ENCODE measurements at places on chromosomes 1 and 21.
A peak's percentile ranks its signal among the peaks of the same experiment; 100 is the strongest.

GRCh38 chr1:151849871-151850270 is 3.6 kb downstream of the THEM5 start:
- DNase-seq, result no peak

- DNase-seq, result no peak
Observed at GRCh38 chr21:43600642-43601402, 58.5 kb downstream of the HSF2BP start.

- no peak for DNase-seq
Observed at GRCh38 chr1:31693231-31693630, 10.6 kb downstream of the COL16A1 start.

- peak; percentile 6 for DNase-seq
Observed at GRCh38 chr1:16026723-16027484, 5.1 kb downstream of the CLCNKA start.

DNA sequence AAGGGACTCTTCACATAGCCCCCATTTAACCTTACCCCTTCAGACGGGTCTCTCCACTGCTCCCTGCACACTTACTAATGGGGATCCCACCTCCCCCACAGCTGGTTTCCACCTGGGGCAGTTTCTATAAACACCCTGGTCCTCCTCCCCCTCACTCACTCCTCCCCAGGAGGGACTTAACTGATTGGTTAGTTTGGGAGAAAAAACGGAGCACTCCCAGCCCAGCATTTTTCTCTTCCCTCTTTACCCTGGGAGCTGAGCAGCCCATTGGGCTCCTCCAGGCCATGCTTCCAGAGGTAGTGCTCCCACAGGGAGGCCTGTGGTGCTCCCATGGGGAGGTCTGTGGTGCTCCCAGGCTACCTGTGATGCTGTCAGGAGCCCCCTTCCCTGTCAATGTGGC is 93.7 kb downstream of the MIS18A start:
- no peak for DNase-seq

GRCh38 chr1:213122514-213122929 is 71.5 kb downstream of the RPS6KC1 start:
- DNase-seq, result peak; percentile 54

- DNase-seq, result no peak
Observed at GRCh38 chr1:9555942-9556341, 16.7 kb downstream of the SLC25A33 start.

DNA sequence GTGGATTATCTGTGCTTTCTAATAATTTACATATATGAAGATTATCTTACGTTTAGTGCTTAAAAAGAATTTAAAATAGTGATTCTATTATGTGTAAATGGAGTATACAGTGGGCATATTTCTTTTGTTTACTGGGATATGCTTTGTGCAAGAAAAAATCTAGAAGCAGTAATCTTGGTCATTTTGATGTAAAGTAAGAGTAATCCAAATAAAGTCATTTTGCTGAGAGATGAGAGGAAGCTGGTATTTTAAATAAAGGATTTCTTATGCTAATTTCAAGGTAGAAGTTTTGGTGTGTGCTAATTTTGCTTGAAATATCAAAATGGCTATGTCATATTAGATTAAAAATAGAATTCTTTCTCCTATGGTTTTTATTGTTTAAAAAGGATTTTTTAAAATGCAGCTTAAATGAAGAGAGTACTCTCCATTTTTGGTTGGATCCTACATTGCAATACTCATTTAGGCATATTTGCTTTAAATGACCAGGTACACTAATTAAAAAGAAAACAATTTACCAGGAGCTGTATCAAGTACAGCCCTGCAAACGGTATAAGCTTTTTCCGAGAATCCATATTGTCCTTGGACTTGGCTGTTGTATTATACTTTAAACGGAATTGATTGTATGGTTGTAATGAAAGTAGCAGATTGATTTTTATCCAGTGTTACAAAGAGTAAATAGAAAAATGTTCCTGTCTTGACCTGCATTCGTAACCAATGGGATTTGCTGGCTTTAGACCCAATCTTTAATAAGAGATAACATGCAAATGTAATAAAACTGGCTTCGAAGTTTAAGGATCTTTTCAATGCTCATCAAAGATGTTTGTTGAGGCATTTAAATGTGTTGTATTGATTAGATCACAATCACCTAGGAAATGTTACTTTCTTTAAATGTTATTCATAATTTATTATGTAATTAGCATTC is 574.7 kb downstream of the USP25 start:
- no peak for DNase-seq

DNA sequence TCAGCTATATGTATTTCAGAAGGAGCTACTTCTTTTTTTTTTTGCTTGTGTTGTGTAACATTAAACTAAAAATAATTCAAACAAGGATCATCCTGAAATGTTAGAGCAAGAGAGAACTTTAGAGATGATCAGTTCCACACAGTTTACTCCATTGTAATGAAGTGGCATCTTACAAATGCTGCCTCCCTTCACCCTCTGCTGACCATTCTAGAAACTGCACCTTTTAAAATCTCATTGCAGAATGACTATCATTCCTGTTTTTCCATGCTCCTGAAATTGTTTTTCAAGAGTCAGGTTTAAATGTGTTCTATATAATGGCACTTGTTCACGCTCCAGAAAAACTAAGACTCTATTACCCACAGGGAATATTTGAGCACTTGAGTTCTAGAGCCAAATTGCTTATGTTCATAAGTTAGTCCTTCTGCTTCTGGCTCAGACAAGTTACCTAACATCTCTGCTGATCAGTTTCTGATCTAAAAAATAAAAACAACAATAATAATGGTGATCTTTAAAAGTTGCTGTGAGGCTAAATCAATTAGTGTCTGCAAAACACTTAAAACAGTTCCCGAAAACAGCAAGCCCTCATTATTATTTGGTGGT is 21.5 kb upstream of the SLC44A5 start:
- DNase-seq, result peak; percentile 74

DNA sequence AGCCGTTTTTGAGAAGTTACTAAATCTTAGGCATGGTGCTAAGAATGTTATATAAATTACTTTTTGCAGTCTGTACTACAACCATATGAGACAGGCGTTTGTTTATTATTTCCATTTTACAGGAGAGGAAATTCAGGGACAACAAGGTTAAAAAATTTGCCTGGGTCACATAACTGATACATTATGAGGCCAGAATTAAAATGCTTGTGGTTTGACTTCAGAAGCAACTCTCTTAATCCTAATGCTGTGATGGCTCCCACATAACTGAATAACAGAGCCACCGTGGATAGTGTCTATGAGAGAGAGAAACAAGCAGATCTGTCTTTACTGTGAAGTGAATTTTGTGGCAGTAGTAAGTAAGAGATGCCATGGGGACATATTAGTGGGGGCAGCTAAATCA is 184.9 kb downstream of the NCAM2 start:
- DNase-seq, result no peak

DNA sequence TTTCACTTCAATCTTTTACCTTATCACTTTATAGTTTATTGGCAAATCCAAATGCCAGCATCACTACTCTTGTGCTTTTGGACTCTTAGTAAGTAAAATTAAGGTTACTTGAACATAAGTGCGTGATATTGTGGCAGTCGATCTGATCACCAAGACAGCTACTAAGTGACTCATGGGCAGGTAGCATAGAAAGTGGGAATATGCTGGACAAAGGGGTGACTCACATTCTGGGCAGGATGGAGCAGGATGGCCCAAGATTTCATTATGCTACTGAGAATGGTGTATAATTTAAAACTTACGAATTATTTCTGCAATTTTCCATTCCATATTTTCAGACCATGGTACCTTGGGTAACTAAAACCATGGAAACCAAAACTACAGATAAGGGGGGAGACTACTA is 120.2 kb downstream of the ROR1 start:
- DNase-seq, result no peak

- peak; percentile 81 for DNase-seq
Observed at GRCh38 chr1:152440635-152441471, 26.8 kb upstream of the CRNN start.

DNA sequence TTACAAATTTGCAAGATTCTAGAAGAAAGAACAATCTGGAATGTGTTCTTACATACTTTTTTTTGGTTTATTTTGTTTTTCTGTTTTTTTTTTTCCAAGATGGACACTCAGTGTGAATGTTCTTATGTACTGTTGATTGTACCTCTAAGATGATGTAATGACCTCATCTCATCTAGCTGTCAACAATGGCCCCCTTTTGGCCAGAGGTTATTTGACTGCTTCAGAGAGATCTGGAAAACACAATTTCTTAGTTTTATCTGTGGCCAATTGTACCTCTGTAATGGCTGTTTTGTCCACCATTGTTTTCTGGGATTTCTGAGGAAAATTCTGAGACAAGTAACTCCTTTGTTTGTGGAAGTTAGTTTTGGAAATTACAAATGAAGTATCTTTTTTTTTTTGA is 38.9 kb downstream of the ST6GALNAC3 start:
- DNase-seq, result no peak

- DNase-seq, result no peak
Observed at GRCh38 chr21:34950980-34951379, 98.1 kb downstream of the RUNX1 start.

- DNase-seq, result no peak
Observed at GRCh38 chr1:7721940-7722669, 49.0 kb upstream of the VAMP3 start.

- DNase-seq, result no peak
Observed at GRCh38 chr1:116492358-116492811, 78.4 kb downstream of the CD58 start.

- no peak for DNase-seq
Observed at GRCh38 chr1:230280054-230280795, 145.9 kb downstream of the PGBD5 start.

DNA sequence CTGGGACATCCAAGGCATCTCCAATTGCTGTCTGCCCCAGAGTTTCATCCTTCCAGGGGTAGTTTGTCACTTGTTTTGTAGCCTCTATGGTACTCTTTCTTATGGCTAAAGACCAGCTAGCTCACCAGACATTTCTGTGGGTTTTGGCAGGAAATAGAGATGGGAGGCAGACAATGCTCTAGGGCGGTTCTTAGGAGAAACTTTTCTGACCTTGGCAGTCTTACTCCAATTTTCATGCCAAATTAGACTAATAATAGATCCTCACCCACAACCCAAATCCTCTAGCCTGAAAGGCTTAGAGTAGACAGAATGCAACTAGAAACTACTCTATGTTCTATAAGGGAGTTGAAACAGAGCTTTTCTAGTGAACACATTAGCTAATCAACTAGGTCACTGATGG is 69.8 kb downstream of the LRIG2 start:
- DNase-seq, result peak; percentile 63

GRCh38 chr1:230507666-230508402 is 81.7 kb upstream of the PGBD5 start:
- no peak for DNase-seq

DNA sequence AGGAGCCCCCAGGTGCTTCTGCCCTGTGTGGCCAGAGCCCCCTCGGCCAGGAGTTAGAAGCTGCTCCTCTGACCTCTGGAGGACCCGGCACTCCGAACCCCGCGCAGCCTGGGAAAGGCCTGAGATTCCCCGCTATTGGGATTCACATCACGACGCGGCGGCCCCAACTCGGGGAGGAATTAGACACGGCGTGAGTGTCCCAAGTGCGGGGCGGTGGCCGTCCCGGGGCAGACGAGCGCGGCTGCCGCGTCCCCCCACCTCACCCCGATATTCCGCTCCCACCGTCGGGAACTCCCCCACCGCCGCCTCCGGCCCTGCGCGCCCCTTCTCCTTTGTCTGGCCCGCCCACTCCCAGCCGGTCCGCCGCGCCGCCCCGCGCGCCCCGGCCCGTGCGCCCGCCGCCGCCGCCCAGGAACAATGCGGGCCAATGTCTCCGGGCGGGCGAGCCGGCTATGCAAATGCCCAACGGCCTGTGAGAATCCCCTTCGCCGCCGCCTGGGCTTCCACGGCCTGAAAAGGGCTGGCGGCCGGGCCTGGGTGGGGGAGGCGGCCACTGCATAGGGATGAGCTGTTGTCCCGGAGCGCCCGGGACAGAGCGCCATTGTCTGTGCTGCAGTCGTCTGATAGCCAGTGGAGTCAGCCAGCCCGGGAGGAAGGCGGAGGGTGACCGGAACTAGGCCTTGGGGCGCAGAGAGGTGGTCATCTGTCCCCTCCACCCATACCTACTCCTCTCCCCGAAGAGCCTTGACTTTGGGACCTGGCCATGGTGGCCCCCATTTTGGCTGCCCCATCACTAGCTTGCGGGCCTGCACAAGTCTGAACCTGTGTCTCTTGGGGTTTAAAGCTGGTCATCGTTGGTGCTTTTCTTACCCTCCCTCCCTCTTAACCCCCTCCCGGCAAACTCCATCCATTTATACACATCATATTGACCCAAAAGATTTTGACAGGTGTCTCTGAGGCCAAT is 19.4 kb downstream of the RHBG start:
- no peak for DNase-seq

DNA sequence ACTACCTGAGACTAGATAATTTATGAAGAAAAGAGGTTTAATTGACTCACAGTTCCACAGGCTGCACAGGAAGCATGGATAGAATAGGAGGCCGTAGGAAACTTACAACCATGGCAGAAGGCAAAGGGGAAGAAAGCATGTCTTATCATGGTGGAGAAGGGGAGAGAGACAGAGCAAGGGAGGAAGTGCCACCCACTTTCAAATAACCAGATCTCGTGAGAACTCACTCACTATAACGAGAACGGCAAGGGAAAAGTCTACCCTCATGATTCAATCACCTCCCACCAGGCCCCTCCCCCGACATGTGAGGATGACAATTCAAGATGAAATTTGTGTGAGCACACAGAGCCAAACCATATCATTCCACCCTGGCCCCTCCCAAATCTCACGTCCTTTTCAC is 4.7 kb upstream of the C21orf91 start:
- no peak for DNase-seq

- no peak for DNase-seq
Observed at GRCh38 chr1:37073854-37074379, 39.6 kb upstream of the GRIK3 start.

- DNase-seq, result no peak
Observed at GRCh38 chr1:83762416-83762815, 236.5 kb downstream of the TTLL7 start.

DNA sequence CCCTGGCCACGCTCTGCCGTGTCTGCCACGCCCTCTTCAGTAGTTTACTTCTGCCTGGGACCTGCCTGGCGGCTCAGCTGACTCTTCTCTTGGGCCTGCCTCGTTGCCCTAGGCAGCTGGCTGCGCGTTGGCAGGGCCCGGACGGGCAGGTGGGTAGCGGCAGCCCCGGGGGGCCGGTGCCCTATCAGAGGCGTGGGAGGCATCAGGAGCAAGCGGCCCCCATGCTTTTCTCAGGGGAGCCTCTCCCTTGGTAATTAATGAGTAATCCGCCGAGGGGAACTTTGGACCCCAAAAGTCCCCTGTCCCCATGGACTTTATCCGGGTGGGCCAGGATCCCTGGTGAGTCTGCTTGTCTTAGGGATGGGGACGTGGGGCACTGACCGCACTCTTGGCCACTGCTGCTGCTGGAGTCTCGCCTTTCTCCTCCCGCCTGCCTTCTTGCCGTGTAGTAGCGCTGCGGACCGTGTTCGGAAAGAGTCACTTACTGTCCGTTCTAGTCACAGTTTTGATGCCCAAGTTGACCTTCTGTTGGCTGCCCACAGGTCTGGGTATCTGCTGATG is 22.7 kb downstream of the SKI start:
- no peak for DNase-seq
